ENCODE measurements at places on chromosomes 3 and 15.

- DNase-seq: no peak
Observed at GRCh38 chr3:155743606-155744005, 1.3 kb downstream of the PLCH1 start.

GRCh38 chr3:191123231-191123630 is 75.8 kb upstream of the OSTN start:
- DNase-seq: no peak

- DNase-seq: no peak
Observed at GRCh38 chr3:141058996-141059395, 7.8 kb downstream of the SPSB4 start.

DNA sequence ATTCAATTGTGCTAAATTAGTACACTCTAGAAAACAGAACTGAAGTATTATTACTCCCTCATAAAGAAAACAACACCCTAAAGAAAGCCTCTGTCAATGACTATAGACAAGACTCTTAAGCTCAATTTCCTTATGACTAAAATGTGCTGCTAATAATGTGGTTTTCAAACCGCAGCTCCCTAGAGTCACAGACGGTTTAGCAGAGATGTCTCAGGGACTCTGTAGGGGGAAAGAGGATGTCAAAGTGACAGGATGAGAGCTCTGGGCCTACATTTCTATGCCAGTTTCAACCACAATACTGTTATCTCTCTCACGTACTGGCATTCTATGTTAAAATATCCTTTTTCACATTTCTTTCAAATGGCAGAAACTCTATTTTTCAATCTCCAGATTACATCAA is 37.6 kb upstream of the WDR49 start:
- no peak for DNase-seq

DNA sequence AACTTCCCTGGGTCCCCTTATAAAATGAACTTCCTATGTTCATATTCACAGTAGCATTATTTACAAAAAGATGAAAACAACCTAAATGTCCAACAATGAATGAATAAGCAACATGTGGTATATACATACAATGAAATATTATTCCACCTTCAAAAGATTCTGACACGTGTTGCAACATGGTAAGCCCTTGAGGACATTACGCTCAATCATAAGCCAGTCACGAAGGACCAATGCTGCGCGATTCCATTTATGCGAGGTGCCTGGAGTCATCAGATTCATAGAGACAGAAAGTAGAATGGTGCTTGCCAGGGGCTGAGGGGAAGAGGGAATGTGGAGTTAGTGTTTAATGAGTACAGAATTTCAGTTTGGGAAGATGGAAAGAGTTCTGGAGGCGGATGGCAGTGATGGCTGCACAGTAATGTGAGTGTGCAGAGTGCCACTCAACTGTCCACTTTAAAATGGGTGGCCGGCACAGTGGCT is 88.8 kb upstream of the ALDH1A3 start:
- DNase-seq: no peak

GRCh38 chr3:112667599-112667998 is 26.7 kb upstream of the CCDC80 start:
- no peak for DNase-seq

- no peak for DNase-seq
Observed at GRCh38 chr15:37638116-37638515, 296.3 kb upstream of the TMCO5A start.

DNA sequence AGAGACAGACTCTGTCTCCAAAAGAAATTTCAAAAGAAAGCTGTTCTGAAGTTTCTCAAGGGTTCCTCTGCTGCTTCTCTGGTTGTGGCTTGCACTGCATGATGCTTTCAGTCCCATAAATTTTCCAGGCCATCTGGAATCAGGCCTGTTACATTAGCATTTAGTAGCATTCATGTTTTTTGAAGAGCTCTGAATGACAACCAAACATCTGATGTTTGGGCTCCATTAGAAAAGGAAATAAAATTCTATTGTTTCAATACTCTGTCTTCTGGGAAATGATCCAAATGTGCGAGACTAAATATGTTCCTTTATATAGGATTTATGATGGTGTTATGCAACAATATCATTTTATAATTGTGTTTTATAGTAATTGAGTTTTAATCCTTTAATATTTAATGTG is 455.8 kb downstream of the GABRG3 start:
- no peak for DNase-seq

DNA sequence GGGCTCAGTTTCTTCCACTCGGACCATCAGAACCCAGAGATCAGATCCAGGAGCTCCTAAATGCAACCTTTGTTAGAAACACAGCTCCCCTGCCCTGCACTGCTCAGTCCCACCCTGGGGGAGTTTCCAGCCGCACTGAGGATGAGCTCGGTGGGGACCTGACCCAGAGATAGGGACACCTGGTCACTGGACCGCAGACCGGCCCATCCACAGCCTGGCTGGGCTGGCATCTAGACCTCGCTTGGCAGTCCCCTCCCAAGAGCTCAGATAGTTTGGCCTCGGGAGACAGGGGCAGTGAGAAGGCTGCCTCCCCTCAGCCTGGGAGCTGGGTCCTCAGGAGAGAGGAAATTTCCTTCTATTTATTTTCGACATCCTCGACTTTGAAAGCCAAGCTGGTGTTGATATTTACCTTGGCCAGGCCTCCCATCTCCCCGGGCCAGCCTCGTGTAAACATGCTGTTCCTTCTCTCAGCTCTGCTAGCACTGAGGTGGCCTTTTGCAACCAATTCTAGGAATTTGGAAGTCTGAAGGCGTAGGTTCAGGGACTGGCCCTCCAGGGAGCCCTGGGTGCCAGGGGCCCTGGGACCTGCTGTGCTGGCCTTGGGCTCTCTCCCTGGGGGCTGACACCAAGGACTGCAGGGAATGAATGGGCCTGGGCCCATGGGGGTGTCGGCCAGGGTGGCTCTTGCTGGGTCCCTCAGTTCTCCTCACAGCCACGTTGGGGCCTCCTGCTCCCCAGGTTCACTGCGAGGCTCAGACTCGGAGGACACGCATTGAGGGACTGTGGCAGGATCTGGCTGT is 90.1 kb downstream of the VGLL4 start:
- no peak for DNase-seq

GRCh38 chr15:83207009-83207659 is 489 bp downstream of the HDGFL3 start:
- DNase-seq: no peak

GRCh38 chr3:144229330-144229729 is 257.7 kb downstream of the DIPK2A start:
- DNase-seq: no peak

DNA sequence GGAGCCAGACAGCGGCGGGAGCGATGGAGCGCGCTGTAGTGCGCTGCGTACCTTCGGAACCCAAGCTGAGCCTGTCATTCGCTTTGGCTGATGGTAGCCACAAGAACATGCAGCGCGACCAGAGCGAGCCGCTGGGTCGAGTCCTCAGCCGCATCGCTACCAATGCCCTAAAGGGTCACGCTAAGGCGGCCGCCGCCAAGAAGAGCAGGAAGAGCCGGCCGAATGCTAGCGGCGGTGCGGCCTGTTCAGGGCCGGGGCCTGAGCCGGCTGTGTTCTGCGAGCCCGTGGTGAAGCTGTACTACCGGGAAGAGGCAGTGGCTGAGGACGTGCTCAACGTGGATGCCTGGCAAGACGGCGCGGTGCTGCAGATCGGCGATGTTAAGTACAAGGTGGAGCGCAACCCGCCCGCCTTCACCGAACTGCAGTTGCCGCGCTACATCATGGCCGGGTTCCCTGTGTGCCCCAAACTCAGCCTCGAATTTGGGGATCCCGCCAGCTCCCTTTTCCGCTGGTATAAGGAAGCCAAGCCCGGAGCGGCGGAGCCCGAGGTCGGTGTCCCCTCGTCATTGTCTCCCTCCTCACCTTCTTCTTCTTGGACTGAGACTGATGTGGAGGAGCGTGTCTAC is 498 bp downstream of the PDE12 start:
- DNase-seq: peak; percentile 11

Measured in activated CD4-positive, CD25-positive, alpha-beta regulatory T cell (primary cell).